ENCODE measurements at places on chromosomes 1 and 21. TPM values are rescaled to one million over a fixed set of nuclear protein-coding genes. Genes with fewer than 3 reads are reported as not detected.

DNA sequence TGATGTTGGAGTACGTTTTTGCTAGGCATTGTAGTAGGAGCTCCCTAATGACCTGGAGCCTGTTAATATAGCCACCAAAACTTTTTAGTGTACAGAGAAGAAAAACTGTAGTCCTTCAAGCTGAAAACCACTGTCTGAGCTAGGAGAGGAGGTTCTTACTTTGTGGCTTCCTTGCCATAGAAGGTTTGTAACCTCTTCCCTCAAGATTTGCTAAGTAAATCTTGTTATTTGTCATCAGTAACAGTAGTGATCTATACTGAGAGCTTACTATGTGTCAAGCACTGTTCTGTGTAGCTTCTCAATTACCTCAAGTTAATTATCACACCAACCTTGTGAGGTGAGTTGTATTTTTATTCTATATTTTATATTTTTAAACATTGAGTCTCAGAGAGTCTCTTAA, 21.2 kb upstream of the LRRC8C start:
- H3K4me3 ChIP-seq: no peak overlapping the region
- no peaks in the 10 kb centered on the region for H3K4me1 ChIP-seq
- no peak overlapping the region for H3K27ac ChIP-seq
- no peaks in the 10 kb centered on the region for H3K27me3 ChIP-seq
- H3K36me3 ChIP-seq: no peaks in the 10 kb centered on the region

DNA sequence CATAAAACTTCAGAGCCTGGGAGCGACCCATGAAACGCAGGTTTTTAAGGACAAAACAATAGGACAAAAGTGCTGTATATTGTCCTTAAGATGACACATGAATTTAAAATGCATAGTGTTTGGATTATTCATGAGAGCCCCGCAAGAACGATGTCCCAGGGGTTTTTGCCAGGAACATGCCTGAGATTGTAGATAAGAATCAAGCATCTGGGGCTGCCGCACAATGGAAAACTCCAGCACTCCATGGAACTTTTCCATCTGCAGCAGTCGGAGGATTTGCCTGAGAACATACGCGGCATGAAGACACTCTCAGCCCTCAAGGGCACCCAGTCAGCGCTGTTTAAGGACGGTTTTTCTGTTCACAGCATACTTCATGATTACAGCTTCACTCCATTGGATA, 5.3 kb upstream of the ERG start:
- no peak overlapping the region for H3K4me3 ChIP-seq
- no peak overlapping the region for H3K27ac ChIP-seq
- H3K4me1 ChIP-seq: peaks cover 5% of the 10 kb centered on the region
- no peak for DNase-seq

DNA sequence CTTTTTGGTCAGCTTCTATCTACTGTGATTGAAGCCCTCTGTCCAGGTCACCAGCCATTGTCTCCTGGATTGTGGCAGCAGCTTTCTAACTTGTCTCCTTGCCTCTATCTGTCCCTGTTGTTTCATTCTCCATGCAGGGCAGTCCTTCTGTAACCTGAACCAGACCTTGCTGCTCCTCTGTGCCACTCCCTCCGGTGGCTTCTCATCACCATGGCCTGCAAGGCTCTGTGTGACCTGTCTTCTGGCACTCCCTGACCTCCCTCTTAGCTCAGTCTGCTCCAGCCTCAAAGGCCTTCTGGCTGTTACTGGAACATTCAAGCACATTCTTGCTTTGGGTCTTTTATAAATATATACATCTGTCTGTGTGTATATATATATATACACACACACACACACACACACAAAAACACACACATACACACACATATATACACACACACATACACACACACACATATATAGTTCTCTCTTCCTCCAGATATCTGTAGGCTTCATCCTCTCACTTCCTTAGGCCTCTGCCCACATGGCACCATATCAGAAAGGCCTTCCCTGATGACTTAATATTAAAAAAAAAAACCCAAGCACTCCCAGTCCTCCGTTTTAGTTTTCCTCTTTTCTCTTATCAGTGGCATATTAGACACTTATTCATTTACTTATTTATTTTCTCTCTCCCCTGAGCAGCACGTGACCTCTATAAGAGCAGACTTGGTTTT, 21.2 kb upstream of the JUN start:
- H3K4me1 ChIP-seq: peaks cover 2% of the 10 kb centered on the region
- no peak overlapping the region for H3K4me3 ChIP-seq
- H3K27me3 ChIP-seq: no peaks in the 10 kb centered on the region
- H3K27ac ChIP-seq: no peak overlapping the region
- no peak for DNase-seq

DNA sequence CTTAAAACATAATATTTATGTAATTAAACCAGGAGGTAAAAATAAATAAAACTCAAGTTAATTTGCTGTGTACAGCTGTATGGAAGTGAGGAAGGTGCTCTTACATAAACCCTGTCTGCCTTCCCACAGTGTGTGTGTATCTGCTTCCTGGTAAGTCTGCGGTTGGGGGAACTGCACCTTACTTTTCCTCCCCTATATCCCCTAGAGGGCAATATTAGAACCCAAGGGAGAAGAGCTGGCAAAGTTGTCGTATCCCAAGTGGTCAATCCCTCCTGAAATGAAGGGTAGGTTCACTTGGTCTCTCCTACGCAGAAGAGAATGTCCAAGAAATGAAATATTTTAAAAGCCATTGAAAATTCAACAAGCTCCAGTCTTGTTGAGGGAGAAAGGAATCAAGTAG, 17.8 kb upstream of the JAK1 start:
- H3K4me3 ChIP-seq: no peak overlapping the region
- no peaks in the 10 kb centered on the region for H3K4me1 ChIP-seq
- DNase-seq: no peak
- H3K36me3 ChIP-seq: no peaks in the 10 kb centered on the region
- no peaks in the 10 kb centered on the region for H3K27me3 ChIP-seq

DNASE2B gene
- total RNA-seq: not detected

- H3K4me3 ChIP-seq: no peak overlapping the region
- no peaks in the 10 kb centered on the region for H3K36me3 ChIP-seq
- DNase-seq: peak; percentile 21
- no peaks in the 10 kb centered on the region for H3K4me1 ChIP-seq
- H3K27me3 ChIP-seq: no peaks in the 10 kb centered on the region
- H3K27ac ChIP-seq: no peak overlapping the region
Measured at GRCh38 chr1:88061492-88062177, 622.4 kb upstream of the PKN2 start.

DNA sequence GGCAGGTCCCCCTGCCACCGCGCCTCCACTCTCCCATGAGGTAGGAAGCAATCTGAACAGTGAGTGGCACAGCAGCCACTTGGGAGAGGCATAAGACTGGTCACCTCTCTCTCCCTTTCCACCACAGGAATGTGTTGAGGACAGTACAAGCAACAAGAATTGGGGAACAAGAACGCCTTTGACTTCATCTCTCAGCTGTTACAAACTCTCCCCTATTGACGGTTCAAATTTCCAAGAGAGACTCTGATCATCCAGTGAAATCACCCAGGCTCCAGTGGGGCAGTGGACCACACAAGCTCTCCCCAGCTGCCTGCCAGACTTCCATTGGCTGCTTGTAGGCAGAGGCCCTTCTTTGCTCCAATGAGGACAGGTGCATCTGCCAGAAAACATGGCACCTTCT, 249.9 kb upstream of the JUN start:
- H3K36me3 ChIP-seq: no peaks in the 10 kb centered on the region
- H3K27ac ChIP-seq: no peak overlapping the region
- no peaks in the 10 kb centered on the region for H3K4me1 ChIP-seq
- no peak overlapping the region for H3K4me3 ChIP-seq
- DNase-seq: no peak

DNA sequence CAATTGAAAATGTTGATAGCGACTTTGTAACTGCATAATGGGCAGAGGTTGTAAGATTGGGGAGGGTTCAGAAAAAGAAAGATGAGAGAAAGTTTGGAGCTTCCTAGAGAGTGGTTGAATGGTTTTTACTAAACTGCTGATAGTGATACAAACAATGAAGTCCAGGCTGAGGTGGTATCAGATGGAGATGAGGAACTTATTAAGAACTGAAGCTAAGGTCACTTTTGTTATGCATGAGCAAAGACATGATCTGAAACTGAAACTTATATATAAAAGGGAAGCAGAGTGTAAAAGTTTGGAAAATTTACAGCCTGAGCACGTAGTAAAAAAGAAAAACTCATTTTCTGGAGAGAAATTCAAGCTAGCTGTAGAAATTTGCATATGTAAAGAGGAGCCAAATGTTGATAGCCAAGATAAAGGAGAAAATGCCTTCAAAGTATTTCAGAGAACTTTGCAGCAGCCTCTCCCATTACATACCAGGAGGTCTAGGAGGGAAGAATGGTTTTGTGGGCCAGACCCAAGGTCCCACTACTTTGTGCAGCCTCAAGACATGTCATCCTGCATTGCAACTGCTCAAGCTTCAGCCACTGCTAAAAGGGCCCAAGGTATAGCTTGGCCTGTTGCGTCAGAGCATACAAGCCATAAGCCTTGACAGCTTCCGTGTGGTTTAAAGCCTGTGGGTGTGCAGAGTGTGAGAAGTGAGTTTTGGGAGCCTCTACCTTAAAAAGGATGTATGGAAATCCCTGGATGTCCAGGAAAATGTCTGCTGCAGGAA, 843.9 kb downstream of the AMY1C start:
- no peaks in the 10 kb centered on the region for H3K4me1 ChIP-seq
- no peaks in the 10 kb centered on the region for H3K36me3 ChIP-seq
- no peak for DNase-seq
- H3K27ac ChIP-seq: no peak overlapping the region
